ENCODE measurements at places on chromosomes 4 and X. TPM values are rescaled to one million over a fixed set of nuclear protein-coding genes. Genes with fewer than 3 reads are reported as not detected.

DNA sequence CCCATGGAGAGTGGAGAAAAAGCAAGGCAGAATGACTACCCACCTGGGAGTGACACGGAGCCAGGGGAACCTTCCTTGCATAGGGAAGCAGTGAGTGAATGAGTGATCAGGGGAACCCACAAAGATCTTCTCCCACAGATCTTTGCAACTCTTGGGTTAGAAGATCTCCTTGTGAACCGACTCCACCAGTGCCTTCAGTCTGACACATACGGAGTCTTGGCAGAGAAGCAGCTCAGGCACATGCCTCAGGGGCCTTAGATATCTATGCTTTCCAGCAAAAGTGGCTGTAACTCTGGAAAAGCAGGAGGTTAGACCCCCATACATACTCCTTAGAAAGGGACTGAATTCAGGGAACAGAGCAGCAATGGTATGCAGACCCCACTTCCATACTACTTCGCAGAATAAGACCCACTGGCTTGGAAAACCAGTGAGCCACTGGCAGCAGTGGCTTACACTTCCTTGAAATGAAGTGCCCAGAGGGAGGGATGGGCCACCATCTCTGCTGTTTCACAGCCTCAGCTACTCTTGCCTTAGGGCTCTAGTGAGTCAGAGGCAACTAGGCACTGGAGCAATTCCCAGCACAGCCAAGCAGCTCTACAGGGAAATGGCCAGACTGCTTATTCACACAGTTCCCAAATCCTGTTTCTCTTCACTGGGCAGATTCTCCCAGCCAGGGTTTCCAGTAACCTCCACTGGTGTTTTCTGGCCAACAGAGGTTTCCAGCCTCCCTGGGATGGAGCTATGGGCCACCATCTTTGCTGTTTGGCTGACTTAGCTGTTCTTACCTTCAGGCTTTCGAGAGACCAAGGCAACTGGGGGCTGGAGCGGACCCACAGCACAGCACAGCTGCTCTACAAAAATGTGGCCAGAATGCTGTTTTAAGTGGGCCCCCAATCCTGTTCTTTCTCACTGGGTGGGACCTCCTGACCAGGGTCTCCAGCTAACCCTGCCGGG lies 82.8 kb upstream of the TCEAL2 start:
- no peak for DNase-seq
- no peaks in the 10 kb centered on the region for H3K36me3 ChIP-seq
- no peak overlapping the region for H3K27ac ChIP-seq
- H3K4me3 ChIP-seq = no peak overlapping the region

DNA sequence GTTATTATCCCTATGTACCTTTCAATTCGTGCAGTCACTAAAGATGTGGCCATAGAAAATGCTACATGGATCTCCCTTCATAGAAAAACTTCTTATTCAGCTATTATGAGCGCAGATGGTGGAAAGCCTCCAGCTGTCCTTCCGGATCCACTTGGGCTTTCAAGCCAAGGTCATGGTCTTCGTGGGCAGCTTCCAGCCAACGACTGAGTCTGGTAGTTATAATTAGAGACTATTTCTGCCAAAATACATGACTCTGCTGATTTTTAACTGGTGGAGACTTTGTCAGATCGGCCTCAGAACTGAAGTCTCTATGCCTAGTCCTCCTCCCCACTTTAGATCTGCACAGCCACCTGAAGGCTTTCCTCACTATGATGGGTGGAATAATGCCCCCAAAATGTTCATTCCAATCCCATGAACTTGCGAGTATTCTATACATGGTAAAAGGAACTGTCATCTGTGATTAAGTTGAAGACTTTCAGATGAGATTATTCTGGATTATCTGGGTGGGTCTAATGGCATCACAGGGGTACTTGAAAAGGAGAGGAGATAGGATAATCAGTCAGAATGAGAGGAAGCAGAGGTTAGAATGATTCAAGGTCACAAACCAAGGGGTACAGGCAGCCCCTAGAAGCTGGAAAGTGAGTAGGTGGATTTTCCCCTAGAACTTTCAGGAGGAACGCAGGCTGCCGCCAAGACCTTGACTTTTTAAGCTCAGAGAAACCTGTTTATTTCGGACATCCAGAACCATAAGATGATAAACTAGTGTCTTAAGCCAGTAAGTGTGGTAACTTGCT lies 171.1 kb upstream of the CXCL13 start:
- H3K4me3 ChIP-seq = no peak overlapping the region
- no peaks in the 10 kb centered on the region for H3K27me3 ChIP-seq
- H3K36me3 ChIP-seq = no peaks in the 10 kb centered on the region
- peak overlapping the region; percentile 62 for H3K27ac ChIP-seq

DNA sequence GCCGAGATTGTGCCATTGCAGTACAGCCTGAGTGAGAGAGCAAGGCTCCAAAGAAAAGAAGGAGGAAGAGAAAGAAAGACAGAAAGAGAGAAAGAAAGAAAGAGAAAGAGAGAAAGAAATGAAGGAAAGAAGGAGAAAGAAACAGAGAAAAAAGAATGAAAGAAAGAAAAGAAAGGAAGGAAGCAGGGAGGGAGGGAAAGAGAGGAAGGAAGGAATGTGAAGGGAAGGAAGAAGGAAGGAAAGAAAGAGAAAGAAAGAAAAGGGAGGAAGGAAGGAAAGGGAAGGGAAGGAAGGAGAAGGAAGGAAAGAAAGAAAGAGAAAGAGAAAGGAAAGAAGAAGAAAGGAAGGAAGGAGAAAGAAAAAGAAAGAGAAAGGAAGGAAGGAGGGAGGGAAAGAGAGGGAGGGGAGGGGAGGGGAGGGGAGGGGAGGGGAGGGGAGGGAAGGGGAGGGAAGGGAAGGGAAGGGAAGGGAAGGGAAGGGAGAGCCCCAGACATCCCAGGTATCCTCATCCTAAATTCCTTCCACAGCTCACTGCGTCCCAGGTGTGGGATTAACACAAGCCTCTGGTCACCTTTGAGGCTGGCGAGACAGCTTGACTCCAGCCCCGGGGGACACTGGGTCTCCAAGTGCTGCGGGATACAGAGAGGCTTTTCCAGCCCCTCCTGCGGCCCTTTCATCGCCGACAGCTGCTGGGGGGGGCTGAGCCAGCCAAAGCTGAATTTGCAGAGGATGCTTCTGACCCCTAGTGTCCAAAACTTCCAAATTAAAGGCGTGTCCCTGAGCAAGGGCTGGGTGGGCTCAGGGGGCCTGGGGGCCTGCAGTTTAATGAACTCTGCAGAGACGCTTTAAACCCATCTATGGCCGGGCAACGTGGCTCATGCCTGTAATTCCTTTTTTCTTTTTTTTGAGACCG lies 24.2 kb upstream of the CSF2RA start:
- no peak overlapping the region for H3K27ac ChIP-seq
- no peaks in the 10 kb centered on the region for H3K36me3 ChIP-seq
- peaks cover 9% of the 10 kb centered on the region for H3K4me1 ChIP-seq
- H3K27me3 ChIP-seq = no peaks in the 10 kb centered on the region

DNA sequence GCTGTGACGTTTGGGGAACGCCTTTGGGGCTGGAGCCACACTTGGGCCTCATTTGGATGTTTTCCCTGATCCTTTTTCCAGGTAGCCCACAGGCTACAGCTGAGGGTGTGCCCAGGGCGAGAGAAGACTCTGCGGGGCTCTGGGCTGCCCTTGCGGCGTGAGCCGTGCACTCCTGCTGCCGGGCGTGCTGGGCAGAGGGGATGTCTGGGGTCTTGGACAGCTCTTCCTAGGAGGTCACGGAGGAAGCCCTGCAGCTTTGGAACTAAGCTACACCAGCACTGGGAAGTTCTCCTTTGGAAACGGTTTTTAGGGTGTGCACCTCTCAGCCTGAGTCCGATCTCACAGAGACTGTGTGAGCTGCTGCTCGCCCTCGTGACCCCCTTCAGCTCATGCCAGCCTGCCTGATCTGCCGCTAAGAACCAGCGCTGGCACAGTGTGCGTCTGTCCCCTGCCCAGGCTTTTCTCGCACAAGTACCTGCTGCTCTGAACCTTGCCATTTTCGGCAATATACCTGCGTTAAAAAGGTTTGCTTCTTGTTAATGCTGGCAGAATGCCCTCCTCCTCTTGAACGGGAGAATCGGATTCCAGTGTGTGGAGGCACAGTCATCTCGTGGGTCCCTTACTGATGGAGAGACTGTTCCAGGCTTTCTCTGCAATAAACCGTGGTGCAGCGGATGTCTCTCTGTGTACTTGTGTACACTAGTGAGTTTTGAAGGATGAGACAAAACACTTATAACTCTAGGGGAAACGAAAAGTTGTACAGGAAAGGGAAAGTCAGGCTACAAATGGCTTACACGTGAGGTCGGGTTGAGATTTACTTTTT lies 14.3 kb downstream of the MSANTD1 start:
- no peaks in the 10 kb centered on the region for H3K27me3 ChIP-seq
- no peak for DNase-seq
- no peaks in the 10 kb centered on the region for H3K4me1 ChIP-seq
- H3K36me3 ChIP-seq = no peaks in the 10 kb centered on the region

DNA sequence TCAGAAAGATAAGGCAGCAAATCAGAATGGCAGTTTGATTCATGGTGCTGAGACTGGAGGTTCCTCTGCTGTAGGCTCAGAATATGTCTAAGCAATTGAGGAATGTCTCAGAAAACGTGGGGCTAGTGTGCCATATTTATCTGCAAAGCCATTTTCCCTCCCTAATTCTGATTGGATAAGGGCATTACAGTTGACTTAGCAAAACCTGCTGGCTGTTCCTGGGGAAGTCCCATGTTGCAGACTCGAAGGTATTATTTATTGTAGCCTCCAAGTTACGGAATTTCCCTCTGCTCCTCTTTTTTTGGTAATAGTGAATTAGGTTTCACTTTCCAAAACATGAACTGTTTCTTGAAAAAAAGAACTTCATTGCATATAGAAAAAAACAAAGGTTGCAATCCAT lies at the start of gene CXCL10:
CXCL10 (minus strand) TSS at position 109 of the 400 bp plus-strand sequence; CDS start at position 43, 66 bp downstream.
- H3K36me3 ChIP-seq = no peaks in the 10 kb centered on the region
- no peaks in the 10 kb centered on the region for H3K27me3 ChIP-seq
- no peak within 1 kb of the TSS for H3K27ac ChIP-seq
- no peak for DNase-seq

DNA sequence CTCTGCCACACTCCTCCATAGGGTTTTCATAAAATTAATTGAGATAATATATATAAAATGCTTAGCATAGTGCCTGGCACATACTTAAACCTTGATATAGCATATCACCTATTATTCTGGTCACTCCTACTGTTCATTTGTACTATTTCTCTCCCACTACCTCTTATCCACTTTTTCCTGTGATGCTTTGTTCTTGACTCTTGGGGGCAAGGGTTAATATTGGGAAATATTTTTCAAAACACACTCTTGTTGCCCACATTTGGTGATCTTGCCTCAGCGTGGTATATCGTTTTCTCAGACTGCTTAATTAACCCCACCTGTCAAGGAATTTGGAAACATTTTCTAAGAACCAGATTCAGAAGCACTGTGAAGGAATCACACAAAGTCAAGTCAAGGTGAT lies 16.3 kb downstream of the SERPINA7 start:
- no peaks in the 10 kb centered on the region for H3K27me3 ChIP-seq
- no peak overlapping the region for H3K27ac ChIP-seq
- no peaks in the 10 kb centered on the region for H3K36me3 ChIP-seq
- no peak for DNase-seq

DNA sequence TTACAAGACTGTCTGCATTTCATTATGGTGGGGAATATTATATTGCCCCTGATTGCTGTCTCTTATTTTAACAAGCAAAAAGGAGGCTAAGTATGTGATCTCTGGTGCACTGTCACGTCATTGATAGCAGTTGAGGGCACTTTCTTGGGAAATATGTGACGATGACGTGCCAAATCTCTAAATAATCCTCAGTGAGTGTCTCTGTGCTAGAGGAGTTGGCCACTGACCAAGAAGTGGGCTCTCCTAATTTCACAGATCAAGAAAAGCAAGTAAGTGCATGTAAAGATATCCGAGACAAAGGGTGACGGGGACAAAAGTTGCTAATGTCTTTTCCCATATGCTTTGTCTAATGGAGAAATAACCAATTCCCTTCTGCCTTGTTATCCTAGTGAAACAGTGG lies 487.4 kb upstream of the TENM3 start:
- no peak overlapping the region for H3K27ac ChIP-seq
- H3K27me3 ChIP-seq = no peaks in the 10 kb centered on the region
- no peak overlapping the region for H3K4me3 ChIP-seq

DNA sequence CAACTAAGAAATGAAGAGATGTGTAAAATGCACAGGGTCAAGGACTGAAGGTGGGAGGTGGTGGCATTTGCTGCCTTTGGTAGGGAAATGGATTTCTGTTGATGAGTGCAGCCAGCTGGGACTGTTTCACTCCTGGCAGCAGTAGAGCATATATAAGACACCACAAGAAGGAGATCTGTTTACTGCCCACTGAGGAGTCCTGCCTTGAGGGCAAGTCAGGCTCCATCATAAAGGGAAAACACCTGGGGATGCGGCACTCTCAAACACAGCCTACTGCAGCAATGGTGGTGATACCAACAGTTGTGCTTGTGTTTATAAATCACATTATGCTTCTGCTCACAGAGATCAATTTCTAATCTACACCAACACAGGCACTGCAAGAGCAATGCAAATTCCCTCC lies 222.1 kb downstream of the TACR3 start:
- DNase-seq = no peak
- H3K27ac ChIP-seq = no peak overlapping the region
- no peaks in the 10 kb centered on the region for H3K4me1 ChIP-seq
- no peaks in the 10 kb centered on the region for H3K27me3 ChIP-seq
- no peaks in the 10 kb centered on the region for H3K36me3 ChIP-seq

DNA sequence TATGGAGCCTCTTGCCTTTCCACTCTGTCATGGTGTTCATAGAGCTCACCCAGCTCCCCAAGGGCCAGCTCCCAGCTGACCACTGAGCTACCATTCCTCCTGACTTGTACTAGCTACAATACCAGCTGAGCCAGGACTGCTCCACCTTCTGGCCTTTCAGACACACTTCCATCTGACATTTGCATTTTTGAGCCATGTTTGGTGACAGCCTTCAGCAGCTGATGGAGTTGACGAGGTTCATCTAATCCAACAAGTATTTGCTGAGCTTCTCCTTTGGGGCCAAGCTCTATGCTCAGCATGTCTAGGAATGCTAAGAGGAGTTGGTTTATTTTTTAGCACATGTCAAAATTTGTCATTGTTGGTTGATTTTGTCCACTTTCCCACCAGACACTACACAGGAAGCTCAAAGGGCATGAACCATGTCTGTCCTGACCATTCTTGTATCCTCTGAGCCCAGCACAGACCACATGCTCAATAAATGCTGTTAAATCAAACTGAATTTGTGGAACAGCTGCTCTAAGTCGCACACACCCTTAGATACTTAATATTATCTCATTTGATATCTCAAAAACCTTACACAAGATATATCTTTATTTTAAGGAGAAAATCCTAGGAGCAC lies 142.6 kb upstream of the PPARGC1A start:
- no peak overlapping the region for H3K27ac ChIP-seq
- no peak overlapping the region for H3K4me3 ChIP-seq
- H3K27me3 ChIP-seq = no peaks in the 10 kb centered on the region
- H3K4me1 ChIP-seq = no peaks in the 10 kb centered on the region
- no peaks in the 10 kb centered on the region for H3K36me3 ChIP-seq

GRCh38 chr4:7256984-7257810 lies 64.9 kb downstream of the SORCS2 start:
- no peak for DNase-seq
- H3K27me3 ChIP-seq = no peaks in the 10 kb centered on the region
- no peak overlapping the region for H3K4me3 ChIP-seq
- no peaks in the 10 kb centered on the region for H3K4me1 ChIP-seq
- no peaks in the 10 kb centered on the region for H3K36me3 ChIP-seq

- no peaks in the 10 kb centered on the region for H3K4me1 ChIP-seq
- no peak overlapping the region for H3K4me3 ChIP-seq
- H3K27ac ChIP-seq = no peak overlapping the region
- H3K36me3 ChIP-seq = no peaks in the 10 kb centered on the region
- H3K27me3 ChIP-seq = no peaks in the 10 kb centered on the region
These were observed 192.4 kb upstream of the AR start for GRCh38 chrX:67351411-67351810.

GRCh38 chr4:58515226-58515625 lies 1405.0 kb upstream of the IGFBP7 start:
- no peaks in the 10 kb centered on the region for H3K27me3 ChIP-seq
- no peak for DNase-seq
- no peaks in the 10 kb centered on the region for H3K4me1 ChIP-seq
- no peaks in the 10 kb centered on the region for H3K36me3 ChIP-seq

The TEX11 gene
- not detected for total RNA-seq

The TMSB15B gene
- 0.32 TPM for total RNA-seq

The CD38 gene
- 1.4 TPM for total RNA-seq

All from ascending aorta (tissue), 2 donors.